GM12878 (cell line): ENCODE measurements at places on chromosomes 5 and 9.

- no peak for DNase-seq
These were observed 130.5 kb downstream of the CETN3 start for GRCh38 chr5:90279091-90279490.

GRCh38 chr9:130448035-130448624 lies 3.4 kb downstream of the ASS1 start:
- DNase-seq = no peak

DNA sequence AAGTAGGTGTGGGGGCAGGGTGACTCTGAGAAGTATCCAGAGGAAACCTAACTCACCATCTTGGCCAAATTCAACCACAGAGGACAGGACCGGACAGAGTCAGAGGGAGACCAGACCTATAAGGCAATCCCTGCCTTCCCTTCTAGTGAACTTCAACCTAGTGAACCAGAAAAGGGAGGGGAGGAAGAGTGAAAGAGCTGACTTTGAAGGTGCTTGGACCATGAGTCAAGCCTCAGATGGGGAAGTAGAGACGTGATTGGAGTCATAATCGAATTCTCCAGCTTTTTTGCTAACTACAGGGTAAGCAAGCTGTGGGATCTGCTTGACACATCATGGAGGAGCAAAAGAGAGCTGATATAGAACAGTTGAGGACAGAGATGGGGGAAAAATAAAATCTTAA lies 18.8 kb upstream of the KIF2A start:
- DNase-seq = no peak

DNA sequence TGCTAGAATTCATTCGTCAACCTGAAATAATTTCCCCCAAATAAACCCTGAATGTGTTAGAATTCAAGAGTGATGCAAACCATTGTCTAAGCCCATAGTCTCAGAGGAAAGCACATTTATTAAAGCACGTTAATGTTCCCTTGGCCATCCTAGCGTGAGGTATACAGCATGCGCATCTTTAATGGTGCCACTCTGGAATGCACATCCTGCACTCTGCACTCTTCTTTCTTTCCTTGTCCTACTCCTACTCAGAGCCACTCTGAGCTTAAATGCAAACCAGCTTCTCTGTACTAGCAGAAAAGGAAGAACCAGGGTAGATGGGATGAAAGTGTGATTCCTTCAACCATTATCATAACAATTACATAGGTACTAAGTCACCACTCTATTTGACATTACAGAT lies 50.4 kb downstream of the ARL15 start:
- DNase-seq = no peak

- no peak for DNase-seq
These were observed 427.4 kb downstream of the CETN3 start for GRCh38 chr5:89981878-89982773.

DNA sequence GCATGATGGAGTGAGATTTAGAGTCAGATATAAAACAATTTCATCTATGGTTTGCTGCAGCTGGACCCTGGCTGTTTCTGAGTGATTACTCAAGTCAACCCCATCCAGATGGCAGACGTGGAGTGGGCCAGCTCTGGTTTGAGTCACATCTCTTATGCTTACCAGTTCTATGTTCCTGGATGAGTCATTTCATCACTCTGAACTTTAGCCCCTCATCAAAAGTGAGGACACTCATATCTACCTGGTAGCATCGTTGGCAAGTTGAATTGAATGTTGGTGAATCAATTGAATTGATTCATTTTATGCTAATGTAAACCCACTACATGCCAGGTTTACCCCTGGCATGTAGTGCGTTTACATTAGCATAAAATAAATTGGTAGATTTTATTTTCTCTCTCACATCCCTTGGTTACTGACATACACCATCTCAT lies 176.4 kb downstream of the FGF18 start:
- no peak for DNase-seq

- DNase-seq = no peak
These were observed 250.9 kb downstream of the TMEM232 start for GRCh38 chr5:110475529-110475928.

- DNase-seq = no peak
These were observed 30.3 kb downstream of the ADCY2 start for GRCh38 chr5:7426284-7426683.

DNA sequence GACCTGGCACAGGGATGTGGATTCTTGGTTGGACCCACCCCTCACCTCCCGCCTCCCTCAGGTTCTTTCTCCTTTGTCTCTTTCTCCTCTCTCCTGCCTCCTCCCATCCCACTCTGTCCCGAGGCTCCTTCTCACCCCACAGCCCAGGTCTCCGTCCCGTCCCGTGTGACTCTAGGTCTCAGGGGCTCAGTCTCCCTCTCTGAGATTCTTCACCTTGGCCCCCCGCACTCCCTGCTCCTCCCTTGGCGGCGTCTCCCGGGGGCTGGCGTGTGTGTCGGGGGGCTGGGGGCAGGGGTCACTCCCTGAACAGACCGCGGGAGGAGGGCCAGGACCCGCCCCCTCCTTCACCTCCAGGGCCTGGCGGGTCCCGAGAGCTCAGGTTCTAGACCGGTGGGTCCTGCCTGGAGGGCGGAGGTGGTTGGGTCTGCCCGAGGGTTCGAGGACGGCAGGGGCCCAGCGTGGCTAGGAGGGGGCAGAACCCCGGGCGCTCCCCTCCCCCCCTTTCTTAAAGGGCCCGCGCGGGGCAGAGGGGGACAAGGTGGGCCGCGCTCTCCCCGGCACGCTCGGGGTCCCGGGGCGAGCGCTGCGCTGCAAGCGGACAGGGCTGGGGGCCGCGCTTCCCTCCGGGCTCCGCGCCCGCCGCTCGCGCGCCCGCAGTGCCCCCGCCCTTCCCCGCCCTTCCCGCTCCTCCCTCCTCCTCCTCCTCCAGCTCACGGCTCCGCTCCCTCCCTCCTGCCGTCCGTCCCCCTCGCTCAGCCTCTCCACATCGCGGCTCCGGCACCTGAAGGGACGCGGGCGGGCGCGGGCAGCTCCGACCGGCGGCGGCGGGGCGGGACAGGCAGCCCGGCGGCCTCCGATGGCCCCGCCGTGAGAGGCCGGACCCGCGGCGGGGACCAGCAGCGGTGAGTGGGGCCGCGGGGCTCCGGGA lies at the start of gene PSD2:
TSS of gene PSD2 (plus strand) at position 735 of the 928 bp plus-strand sequence. CDS start 13,633 bp downstream, outside the sequence.
- no peak for DNase-seq

DNA sequence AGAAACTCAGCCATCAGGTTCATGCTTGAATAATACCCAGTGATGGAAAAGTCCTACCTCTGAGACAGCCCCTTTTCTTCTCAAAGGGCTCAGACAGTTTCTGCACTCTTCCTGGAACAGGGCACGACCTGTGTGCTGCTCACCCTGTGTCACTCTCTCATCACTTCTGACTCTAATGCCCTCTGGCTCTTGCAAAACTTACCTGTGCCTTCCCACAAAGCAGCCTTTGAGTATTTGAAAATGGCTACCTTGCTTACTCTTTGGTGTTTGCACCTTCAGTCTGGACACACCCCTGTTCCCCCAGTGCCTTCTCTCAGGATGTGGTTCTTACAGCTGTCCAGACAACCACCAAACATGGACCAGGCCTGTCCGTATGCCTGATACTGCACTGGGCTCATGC lies 171.4 kb downstream of the GRIA1 start:
- DNase-seq = no peak

GRCh38 chr5:137563301-137563645 lies 64.1 kb upstream of the SPOCK1 start:
- DNase-seq = no peak

- DNase-seq = no peak
These were observed 21.9 kb upstream of the FOXE1 start for GRCh38 chr9:97830884-97831829.

GRCh38 chr9:111937301-111937700 lies 40.7 kb downstream of the UGCG start:
- no peak for DNase-seq

DNA sequence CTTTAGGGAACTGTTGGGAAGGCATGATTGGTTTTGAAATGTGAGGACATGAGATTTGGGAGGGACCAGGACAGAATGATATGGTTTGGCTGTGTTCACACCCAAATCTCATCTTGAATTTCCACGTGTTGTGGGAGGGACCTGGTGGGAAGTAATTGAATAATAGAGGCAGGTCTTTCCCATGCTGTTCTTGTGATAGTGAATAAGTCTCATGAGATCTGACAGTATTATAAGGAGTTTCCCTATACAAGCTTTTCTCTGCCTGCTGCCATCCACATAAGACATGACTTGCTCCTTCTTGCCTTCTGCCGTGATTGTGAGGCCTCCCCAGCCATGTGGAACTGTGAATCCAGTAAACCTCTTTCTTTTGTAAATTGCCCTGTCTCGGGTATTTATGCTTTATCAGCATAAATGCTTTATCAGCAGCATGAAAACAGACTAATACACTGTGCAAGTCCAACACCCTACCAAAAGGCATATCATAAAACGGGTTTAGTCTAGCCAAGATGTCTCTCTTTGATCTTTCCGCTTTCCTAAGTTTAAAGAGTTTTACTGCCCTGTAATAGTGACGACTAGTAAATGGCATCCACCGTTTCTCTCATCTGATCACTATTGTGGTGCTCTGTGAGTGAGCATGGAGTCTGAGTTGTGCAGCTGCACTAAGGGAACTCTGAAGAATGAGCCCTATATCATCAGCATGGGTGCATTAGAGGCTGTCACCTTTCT lies 12.9 kb upstream of the ZNF782 start:
- DNase-seq = no peak

DNA sequence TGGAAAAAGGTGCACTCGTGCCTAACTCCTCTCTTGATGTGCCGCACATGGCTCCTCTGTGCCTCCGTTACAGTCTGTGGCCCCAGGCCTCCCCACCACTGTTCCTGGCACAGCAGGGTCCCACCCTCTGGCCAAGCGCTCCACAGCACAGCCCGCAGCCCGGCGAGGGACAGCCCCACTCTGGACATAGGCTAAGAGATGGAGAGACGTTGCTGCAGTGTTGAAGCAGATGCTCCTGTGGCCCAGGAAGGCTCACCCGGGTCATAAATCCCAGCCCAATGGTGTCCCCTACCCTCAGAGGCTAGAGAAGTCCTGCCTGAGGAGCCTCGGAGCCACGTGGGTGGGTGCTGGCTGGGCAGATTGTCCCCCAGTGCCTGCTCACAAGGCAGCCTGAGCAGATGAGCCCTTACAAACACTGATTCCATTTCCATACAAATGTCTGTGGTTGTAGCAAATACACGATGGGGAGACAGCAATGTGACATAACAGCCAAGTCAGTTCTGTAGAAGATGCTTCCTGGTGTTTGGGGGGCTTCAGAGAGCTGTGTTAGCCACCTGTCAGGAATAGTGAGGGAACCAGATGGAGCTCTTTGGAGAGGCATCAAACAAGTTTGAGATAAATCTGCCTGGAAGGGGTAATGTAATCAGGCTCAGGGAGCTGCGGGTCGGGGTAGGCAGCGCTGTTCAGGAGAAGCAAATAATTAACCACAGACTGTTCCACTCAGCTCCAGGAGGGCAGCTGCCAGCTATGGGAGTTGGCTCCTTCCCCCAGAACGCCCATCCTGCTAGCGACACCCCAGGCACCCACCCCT lies 41.7 kb downstream of the C5orf15 start:
- DNase-seq = no peak

DNA sequence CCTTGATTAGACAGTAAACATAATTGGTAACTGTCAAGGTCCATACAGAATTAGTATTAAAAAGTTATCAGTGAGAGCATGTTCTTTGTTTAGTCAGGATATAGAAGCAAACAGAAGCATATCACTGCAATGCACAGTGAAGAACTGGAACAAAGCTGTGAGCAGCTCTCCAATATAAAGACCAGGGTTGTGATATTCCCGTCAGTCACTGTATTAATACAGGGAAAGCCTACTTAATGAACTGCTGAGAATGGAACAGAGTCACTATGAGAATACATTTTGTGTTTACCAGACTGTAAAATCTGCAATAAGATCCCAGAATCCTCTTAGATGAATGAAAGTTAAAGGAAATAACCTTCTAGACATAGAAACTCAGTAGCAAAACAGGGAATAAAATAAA lies 58.2 kb downstream of the EFNA5 start:
- DNase-seq = no peak

DNA sequence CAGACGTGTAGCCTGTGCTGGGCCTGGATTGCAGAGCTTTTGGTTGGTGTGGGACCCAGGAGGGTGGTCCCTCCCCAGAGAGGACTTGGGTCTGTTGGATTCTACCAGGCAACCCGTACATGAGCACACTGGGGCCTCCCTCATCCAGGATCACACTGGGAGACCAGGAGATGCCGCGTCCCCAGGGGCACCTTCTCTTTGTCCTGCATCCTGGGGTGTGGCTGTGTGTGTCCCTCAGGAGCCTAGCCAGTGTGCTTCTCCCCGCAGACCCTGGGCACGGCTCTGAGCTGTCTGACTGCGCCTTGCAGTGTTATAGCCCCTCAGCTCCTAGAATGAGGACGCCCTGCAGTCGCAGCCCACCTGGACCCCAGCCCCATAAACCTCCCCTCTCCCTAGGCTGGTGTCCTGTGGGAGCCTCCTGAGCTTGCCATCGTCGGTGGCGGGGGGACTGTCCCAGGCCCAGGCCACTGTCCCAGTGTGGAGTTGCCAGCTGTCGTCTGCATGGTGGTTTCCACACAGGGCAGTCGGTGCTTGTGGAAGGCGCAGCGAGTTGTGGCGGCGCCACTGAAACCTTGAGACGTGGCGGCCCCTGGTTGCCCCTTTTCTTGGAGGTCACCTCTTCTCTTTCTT lies 27.6 kb downstream of the CEP72 start:
- DNase-seq = no peak

DNA sequence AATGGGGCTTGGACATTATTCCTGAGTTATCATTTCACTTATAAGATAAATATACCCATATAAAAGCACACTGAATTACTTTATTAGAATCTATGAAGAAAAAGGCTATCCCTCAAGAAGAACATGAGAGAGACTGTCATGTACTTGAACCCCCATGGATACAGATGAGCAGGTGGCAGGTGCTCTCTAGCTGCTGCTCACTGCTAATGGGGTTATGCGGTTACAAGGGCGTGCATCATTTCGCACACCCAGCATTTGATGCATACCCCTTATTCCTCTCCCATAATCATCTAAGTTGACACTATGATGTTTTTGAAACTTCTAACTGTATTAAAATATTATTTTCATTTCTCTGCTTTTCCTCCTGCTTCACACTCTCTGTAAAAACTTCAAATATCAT lies 16.4 kb downstream of the ITK start:
- DNase-seq = no peak

GRCh38 chr5:171680485-171680884 lies 105.1 kb upstream of the SMIM23 start:
- DNase-seq = no peak
